CD14-positive monocyte (primary cell): ENCODE measurements at places on chromosomes 5 and 9. TPM values are rescaled to one million over a fixed set of nuclear protein-coding genes. Genes with fewer than 3 reads are reported as not detected.

The STK32A gene
- polyA plus RNA-seq = not detected in 2 replicates

The LCN9 gene
- not detected for polyA plus RNA-seq

The CHD1 gene
- 6.7 TPM for polyA plus RNA-seq

The PTGDS gene
- polyA plus RNA-seq = 1.0 and 1.5 TPM in 2 replicates

The IER5L gene
- 0.79 TPM for polyA plus RNA-seq

The ZDHHC11 gene
- not detected for polyA plus RNA-seq

The MBLAC2 gene
- 1.2 TPM for polyA plus RNA-seq

The PCDHGB2 gene
- not detected for polyA plus RNA-seq

The IGIP gene
- 0.08 TPM for polyA plus RNA-seq

The RAB3C gene
- under 0.01 TPM in 1 of 2 replicates, not detected in the other for polyA plus RNA-seq

The ADRB2 gene
- 10.8 and 11.4 TPM in 2 replicates for polyA plus RNA-seq

The FGF1 gene
- polyA plus RNA-seq = not detected

The KLF4 gene
- polyA plus RNA-seq = 512 and 962 TPM in 2 replicates

The EIF4EBP3 gene
- 46.0 TPM for polyA plus RNA-seq
